Frontal cortex (tissue), 4 donors: ENCODE measurements at places on chromosomes 6 and 20. TPM values are rescaled to one million over a fixed set of nuclear protein-coding genes. Genes with fewer than 3 reads are reported as not detected.

GRCh38 chr20:62201173-62202082, 18.6 kb downstream of the MTG2 start:
- no peak for DNase-seq

GRCh38 chr6:16322666-16323312, 84.4 kb downstream of the GMPR start:
- DNase-seq = no peak

- no peak for DNase-seq
Observed at GRCh38 chr6:7169296-7169721, 61.5 kb downstream of the RREB1 start.

DNA sequence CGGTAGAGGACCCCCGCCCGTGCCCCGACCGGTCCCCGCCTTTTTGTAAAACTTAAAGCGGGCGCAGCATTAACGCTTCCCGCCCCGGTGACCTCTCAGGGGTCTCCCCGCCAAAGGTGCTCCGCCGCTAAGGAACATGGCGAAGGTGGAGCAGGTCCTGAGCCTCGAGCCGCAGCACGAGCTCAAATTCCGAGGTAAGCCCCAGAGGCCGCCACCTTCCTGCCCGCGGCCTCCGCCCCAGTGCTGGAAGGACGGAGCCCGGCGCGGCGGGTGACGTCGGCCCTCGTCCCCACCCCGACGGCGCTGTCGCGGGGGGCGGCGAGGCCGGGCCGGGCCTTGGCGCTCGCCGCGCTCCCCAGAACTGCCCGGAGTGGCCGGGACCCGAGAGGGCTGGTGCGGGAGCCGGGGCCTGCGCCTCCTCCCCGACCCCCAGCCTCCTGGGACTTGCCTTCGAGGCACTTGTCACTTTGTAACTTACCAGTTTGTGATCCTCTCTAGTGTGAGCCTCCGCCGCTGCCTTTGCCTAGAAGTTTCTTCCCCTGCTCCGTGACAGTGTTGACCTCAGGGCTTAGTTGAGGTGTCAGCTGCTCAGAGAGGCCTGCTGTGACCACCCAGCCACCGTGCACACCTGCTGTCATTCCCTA, 417 bp downstream of the VAPB start:
- no peak for DNase-seq

DNA sequence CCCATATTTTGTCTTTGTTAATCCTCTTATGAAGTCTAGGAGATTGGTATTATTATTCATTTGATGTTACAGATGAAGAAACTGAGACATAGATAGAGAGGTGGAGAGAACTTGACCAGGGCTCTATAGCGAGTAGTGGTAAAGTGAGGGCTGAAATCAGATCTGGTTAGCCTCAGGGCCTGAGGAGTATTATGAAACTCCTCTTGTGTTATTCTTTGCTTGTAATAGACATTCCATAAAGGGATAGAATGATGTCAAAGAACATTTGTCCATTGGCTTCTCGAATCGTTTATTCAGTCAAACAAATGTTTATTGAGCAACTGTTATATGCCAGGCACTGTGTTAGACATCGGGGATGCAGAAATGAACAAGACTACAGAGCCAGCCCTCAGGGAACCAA, at the start of gene IL22RA2:
Gene IL22RA2, minus strand, starts transcription at position 144 of the 400 bp plus-strand sequence. CDS start 11,895 bp downstream, outside the sequence.
- no peak for DNase-seq

DNA sequence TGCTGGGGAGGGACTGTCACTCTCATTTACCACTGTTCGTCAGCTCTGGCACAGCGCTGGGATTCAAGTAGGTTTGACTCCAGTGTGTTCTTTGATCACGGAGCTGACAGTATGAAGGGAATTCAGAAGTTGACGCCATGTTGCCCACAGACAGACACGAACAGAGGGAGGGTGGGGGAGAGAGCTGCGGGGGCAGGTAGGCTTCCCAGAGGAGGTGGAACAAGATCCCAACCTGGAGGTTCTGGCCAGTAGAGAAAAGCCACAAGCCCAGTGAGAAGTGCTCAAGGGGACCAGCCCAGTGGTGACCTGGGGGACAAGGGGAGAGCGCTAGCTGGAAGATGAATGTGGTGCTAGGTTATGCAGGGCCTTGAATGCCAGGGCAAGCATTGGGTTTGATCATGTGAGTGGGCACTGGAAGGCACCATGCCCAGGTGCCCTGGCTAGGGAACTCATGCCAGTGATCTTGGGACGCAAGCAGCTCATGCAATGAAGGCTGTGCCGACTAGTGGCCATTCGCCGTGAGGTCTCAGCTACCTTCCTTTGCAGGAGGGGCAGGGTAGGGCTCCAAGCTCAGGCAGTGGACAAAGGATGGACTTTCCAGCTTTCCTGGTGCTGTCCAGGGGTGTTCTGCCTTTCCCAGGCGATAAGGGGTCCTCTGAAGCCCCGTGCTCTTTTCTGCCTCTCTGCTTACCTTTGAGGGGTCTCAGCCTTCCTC, 50.4 kb upstream of the APCDD1L start:
- no peak for DNase-seq

GRCh38 chr6:99458319-99458718, 33.2 kb upstream of the PNISR start:
- no peak for DNase-seq

DNA sequence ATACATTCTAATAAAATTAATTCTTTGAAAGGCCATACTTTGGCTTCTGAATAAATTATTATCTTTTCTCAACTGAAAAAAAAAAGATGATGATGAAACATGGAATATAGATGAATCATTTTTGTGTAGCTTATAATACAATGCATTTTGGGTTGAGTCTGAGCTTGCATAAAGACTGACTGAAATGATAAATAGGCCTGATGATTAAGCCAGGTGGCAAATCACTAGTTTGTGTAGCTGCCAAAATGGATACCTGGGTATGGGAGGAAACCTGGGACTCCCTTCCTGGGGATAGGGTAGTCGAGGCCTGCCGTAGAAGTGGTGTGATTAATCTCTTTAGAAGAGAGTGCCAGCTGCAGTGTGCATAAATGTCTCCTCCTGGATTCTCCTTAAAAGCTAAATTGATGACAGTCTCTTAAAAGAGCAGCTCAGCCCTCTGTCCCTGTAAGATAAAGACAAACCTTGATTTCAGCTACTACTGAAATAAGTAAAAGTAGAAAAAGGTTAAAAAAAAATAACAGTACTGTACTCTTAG, 275.1 kb downstream of the GRIK2 start:
- no peak for DNase-seq

DNA sequence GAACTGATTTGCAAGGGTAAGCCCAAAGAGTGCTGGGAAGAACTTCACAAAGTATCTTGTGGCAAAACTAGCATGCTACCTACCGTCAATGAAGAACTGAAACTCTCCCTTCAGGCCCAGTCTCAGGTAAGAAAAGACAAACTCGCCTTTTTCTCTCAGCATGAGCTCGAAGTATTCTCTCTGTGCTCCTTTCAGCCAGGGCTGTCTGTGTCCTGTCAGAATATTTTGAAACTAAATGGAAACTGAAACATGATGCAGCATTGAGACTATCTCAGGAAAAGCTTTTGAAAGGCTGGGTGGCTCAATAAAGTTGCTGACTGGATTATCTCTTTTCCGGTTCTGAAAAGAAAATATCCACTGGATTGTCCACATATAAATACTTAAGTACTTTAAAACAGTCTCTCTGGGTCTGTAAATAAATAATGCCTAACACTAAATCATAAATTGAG, 696 bp downstream of the CALHM5 start:
- DNase-seq = no peak

DNA sequence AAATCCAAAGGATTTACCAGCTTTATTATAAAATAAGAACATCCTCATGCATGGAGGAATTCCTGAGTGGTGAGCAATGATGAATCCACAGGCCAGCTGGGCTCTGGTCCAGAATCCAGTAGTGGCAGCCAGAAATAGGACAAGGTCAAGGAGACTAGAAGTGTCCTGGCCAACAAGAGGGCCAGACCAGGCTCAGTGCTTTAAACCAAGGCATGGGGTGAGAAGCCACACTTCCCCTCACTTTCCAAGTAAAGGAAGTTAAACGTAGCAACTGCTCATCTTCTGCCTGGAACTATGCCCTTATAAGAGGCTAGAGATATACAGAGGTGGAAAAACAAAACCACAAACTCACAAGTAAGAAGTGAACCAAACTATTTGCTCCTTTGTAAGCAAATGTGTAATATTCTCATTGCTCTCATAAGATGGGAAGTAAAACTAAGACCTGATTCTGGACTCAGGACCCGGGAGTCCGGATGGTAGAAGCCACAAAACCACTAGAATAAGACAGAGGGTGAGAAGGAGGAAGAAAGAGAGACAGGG, 253.2 kb downstream of the UST start:
- DNase-seq = no peak

DNA sequence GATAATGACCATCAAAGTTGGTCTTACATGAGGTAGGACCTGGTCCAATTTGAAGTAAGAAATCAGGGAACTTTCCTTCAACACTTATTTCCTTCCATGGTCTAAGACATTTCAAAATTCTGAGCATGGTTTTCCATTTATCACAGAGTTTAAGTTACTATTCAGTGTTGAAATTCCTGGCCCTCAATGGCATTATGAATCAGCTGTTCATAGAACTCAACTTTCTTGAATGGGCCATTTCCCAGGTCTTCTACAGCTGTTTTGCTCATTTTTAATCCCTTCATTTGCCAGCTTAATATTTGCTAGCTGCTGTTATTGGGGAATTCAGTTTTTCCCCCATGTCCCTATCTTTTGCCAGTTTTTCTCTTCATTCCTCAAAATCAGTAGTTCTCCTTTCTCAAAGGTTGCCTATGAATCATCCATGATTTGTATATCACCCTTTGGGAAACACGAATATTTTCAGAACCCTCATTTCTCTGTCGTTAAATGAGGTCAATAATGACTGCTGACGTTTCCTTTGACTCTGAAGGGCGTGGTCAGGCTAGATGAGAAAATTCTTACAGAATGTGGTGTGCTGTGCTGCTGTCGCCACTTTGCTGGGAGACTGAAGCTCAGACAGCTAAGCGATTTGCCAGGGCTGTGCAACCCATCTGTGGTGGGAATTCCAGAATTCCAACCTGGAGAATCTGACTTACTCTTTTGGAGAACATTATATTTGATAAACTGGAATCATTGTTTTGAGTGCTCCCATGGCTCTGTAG, 216.5 kb upstream of the FLRT3 start:
- no peak for DNase-seq

DNA sequence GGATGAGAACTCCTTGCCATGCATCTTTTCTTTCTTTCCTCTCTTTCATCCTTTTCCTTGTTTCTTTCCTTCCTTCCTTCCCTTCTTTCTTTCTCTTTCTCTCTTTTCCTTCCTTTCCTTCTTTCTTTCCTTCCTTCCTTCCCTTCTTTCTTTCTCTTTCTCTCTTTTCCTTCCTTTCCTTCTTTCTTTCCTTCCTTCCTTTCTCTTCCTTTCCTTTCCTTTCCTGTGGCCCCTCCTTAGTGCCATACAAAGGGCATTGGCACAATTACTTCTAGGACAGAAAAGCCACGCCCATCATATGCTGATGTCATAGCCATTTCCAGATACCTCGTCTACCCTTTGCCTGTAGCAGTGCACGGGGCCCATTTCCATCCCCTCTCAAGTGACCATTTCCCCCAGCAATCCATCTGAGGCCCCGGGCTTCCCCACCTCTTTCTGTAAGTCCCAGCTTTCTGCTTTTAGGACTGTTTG, 2.2 kb upstream of the CENPB start:
- DNase-seq = no peak

DNA sequence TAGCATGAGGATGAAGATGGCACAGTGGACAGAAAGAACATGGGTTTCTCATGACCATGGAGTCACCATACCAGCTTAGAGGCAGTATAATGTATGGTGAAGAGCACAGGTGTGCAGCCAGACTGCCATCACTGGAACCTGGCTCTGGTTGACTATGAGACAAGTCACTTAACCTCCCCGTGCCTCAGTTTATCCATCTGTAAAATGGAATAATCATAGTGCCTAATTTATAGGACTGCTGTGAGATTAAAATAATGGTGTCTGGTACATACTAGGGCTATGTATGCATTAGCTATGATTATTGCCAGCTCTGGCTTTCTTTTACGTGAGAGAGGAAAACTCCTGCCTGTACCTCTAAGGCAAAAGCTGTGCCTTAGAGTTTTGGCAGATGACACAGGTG, 19.4 kb downstream of the SLC35B3 start:
- DNase-seq = no peak

DNA sequence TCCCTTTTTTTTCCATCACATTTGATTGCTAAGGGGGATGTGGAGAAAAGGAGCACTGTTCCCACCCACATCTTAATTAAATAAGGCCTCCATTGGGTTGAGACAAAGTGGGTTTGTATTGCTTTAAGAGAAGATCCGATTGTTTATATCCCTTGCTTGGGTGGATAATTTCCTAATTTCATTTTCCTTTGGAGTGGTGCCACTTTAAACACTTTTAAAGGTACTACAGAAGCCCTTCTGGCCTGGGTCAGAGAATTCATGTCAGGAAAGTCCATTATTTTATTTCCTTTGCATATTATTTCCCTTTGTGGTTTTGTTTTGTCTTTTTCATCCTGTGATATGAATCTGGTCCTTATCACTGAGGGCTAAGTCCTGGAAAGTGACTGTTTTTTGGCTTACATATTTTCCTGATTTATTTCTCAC, 56.9 kb downstream of the PHACTR2 start:
- no peak for DNase-seq

GRCh38 chr6:42407379-42407778, 44.3 kb downstream of the TRERF1 start:
- DNase-seq = no peak

- no peak for DNase-seq
Observed at GRCh38 chr6:40302856-40303454, 284.2 kb downstream of the LRFN2 start.

DNA sequence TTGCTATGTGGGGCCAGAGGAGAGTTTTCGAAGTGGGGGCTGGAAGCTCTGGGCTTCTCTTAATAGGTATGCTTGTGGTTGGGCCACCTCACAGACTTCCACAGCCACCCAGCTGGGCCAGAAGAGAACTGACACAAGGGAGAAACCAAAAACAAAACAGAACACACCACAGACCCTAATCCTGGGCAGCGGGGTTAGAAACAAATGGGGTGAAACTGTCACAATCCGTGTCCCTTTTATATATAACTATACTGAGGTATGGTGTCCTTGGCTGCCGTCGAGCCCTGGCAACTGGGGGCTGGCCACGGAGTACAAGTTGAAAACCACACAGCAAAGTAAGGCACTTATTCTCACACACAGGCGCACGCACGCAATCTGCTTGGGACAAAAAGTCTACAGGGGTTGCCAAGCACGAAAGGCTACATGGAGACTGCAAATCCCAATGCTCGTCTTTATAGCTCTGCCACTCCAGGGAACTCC, 78.3 kb downstream of the TRAM2 start:
- no peak for DNase-seq

The MEP1A gene
- not detected for total RNA-seq

The WFDC12 gene
- total RNA-seq = not detected

The ULBP2 gene
- 5.3 TPM for total RNA-seq

The SLC12A5 gene
- 18.8 TPM for total RNA-seq

The TPMT gene
- total RNA-seq = 8.2 TPM

The HTR1E gene
- under 0.01 TPM for total RNA-seq

The SAPCD1 gene
- total RNA-seq = 0.82 TPM

The TP53TG5 gene
- not detected for total RNA-seq
